H9 (cell line): ENCODE measurements at places on chromosomes 3 and 15. TPM values are rescaled to one million over a fixed set of nuclear protein-coding genes. Genes with fewer than 3 reads are reported as not detected.

GRCh38 chr3:85270488-85270887 lies 311.7 kb downstream of the CADM2 start:
- H3K36me3 ChIP-seq: no peaks in the 10 kb centered on the region
- no peak overlapping the region for H3K27ac ChIP-seq
- H3K4me3 ChIP-seq: no peak overlapping the region
- H3K27me3 ChIP-seq: no peaks in the 10 kb centered on the region
- no peaks in the 10 kb centered on the region for H3K4me1 ChIP-seq

GRCh38 chr3:25107918-25108617 lies 320.0 kb upstream of the RARB start:
- H3K4me1 ChIP-seq: no peaks in the 10 kb centered on the region; the same call in 1 of the 2 replicates
- H3K27ac ChIP-seq: no peak overlapping the region
- no peak for DNase-seq
- H3K4me3 ChIP-seq: no peak overlapping the region
- no peaks in the 10 kb centered on the region for H3K36me3 ChIP-seq

The OR5H14 gene
- not detected in 2 replicates for total RNA-seq

The FHIT gene
- total RNA-seq: 3.0 and 4.0 TPM in 2 replicates

The SLC12A1 gene
- total RNA-seq: 0.04 and 0.07 TPM in 2 replicates

DNA sequence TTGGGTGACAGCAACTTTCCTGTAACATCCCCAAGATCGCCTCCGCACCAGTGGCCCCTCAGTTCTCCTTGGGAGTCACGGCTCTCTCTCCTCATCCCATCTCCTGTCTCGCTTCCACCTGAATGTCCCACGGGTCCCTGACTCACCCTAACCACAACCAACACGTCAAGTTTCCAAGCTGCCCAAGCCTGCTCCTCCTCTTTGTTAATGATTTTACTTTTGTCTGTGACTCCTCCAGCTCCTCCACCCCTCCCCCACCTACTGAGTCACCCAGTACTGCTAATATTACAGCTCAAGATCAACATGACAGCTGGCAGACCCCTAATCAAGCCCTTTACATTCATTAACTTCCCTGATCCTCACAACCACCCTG lies 39.3 kb downstream of the BDH1 start:
- H3K27me3 ChIP-seq: no peaks in the 10 kb centered on the region
- no peak overlapping the region for H3K27ac ChIP-seq
- no peak overlapping the region for H3K4me3 ChIP-seq
- DNase-seq: no peak
- H3K4me1 ChIP-seq: no peaks in the 10 kb centered on the region; the same call in 1 of the 2 replicates

- no peak for DNase-seq
- no peak overlapping the region for H3K4me3 ChIP-seq
- H3K4me1 ChIP-seq: no peaks in the 10 kb centered on the region
- peaks cover 29% of the 10 kb centered on the region for H3K36me3 ChIP-seq
- no peaks in the 10 kb centered on the region for H3K27me3 ChIP-seq
Measured at GRCh38 chr3:164468055-164468454, 610.2 kb downstream of the SI start.

- H3K4me3 ChIP-seq: no peak within 1 kb of the TSS
- peaks cover 13% of the 10 kb centered on the region for H3K36me3 ChIP-seq
- no peak within 1 kb of the TSS for H3K27ac ChIP-seq
- peak; percentile 28 for DNase-seq
Measured at GRCh38 chr3:52225452-52226228, at the start of gene TLR9. TSS of gene TLR9 (minus strand) at chr3:52225645. CDS start at chr3:52225529, 116 bp downstream.

- H3K27me3 ChIP-seq: no peaks in the 10 kb centered on the region
- H3K36me3 ChIP-seq: peaks cover 8% of the 10 kb centered on the region
- H3K27ac ChIP-seq: no peak overlapping the region
- DNase-seq: no peak
- H3K4me3 ChIP-seq: no peak overlapping the region
Measured at GRCh38 chr15:23503980-23504379, 56.9 kb upstream of the GOLGA6L2 start.

DNA sequence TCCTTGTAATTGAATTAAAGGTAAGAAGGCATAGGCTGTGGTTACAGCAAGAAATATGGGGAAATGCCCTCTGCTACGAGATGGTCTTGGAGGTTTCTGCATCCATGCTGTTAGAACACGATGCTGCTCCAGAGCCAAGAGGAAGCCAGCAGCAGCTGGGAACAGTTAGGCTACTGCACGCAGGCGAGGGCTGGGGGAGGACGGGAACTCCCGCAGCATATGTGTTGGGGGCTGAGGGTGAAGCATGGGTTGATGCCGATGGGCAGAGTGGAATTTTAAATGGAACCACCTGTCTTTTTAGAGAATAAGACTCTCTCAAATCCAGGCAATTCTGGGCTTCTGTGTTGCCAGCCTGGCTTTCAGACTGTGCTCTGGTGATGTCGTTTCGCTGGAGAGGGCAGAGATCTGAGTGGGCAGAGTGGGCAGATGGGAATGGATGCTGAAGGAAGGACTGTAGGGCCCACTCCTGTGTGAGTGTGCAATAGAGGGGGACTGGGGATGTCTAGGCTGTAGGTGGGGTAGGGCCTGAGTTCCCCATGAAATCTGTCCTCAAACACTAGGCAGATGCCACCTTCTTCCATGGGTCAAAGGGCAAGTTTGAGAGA lies 417.0 kb upstream of the TPM1 start:
- H3K36me3 ChIP-seq: no peaks in the 10 kb centered on the region
- H3K27ac ChIP-seq: no peak overlapping the region
- no peaks in the 10 kb centered on the region for H3K4me1 ChIP-seq
- DNase-seq: no peak
- H3K4me3 ChIP-seq: no peak overlapping the region

- no peak for DNase-seq
- no peaks in the 10 kb centered on the region for H3K27me3 ChIP-seq
- no peak overlapping the region for H3K27ac ChIP-seq
- no peaks in the 10 kb centered on the region for H3K4me1 ChIP-seq
- no peak overlapping the region for H3K4me3 ChIP-seq
- no peaks in the 10 kb centered on the region for H3K36me3 ChIP-seq
Measured at GRCh38 chr3:169026543-169027182, 636.8 kb downstream of the MECOM start.

DNA sequence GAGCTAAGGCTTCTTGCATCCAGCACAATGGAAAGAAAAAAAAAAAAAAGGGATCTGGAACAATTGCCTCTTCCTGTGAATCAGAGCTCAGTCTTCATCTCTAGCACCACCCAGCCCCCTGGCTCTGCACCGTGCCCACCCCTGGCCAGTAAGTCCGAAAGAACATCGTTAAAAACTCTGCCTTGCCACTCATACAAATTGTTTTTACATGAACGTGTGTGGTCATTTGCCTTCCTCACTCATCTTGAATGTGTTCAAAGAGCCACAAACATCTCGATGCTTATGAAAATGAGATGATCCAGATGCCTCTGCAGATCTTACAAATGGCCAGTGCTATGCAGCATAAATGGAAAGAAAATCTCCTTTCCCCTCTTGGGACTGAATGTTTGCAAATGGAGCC lies 400.0 kb upstream of the PPP2R3A start:
- H3K27me3 ChIP-seq: no peaks in the 10 kb centered on the region
- no peaks in the 10 kb centered on the region; the same call in 1 of the 2 replicates for H3K4me1 ChIP-seq
- no peak overlapping the region for H3K27ac ChIP-seq
- no peak overlapping the region for H3K4me3 ChIP-seq

DNA sequence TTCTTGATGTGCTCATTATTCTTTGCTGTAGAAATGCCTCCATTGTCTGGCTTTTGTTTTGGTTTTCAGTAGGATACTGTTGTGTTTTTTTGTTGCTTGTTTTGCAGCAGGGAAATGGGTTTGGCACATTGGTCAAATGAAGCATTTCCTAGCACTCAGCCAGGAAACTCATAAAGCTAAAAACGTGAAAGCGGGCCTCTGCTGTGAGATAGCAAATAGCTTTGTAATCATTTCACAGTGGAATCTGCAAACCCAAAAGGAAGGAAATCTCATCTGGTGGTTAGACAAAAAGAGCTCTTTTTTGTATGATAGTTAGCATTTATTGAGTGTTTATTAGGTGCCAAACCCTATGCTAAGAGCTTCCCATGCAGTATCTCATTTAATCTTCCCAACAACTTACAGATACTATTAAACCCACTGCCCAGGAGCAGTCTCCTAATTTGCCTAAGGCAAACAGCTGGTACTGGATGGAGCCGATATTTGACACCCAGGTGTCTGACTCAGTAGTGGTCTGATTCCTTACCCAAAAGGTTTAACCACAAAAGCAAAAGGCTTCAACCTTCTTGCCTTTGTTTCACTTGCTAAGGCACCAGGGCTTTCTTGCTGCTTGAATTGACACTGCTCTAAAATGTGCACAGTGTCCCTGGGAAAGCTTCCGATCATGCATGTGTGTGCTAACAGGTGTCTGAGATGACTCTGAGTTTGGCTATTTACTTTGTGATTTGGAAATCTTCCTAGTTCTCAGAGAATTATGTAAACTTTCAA lies 527.9 kb upstream of the MDFIC2 start:
- peak; percentile 39 for DNase-seq
- peaks cover 4% of the 10 kb centered on the region; the same call in 1 of the 3 replicates for H3K36me3 ChIP-seq
- H3K27me3 ChIP-seq: no peaks in the 10 kb centered on the region
- H3K4me3 ChIP-seq: no peak overlapping the region

The ADAMTS9 gene
- 0.18 and 0.46 TPM in 2 replicates for total RNA-seq

The PRTG gene
- total RNA-seq: 4.4 and 5.7 TPM in 2 replicates

GRCh38 chr15:88035381-88035780 lies 221.2 kb downstream of the NTRK3 start:
- H3K4me3 ChIP-seq: no peak overlapping the region; the same call in 2 of the 3 replicates
- H3K36me3 ChIP-seq: no peaks in the 10 kb centered on the region
- H3K4me1 ChIP-seq: peaks cover 11% of the 10 kb centered on the region; the same call in 1 of the 2 replicates
- no peak for DNase-seq

The LTF gene
- total RNA-seq: not detected in 2 replicates

DNA sequence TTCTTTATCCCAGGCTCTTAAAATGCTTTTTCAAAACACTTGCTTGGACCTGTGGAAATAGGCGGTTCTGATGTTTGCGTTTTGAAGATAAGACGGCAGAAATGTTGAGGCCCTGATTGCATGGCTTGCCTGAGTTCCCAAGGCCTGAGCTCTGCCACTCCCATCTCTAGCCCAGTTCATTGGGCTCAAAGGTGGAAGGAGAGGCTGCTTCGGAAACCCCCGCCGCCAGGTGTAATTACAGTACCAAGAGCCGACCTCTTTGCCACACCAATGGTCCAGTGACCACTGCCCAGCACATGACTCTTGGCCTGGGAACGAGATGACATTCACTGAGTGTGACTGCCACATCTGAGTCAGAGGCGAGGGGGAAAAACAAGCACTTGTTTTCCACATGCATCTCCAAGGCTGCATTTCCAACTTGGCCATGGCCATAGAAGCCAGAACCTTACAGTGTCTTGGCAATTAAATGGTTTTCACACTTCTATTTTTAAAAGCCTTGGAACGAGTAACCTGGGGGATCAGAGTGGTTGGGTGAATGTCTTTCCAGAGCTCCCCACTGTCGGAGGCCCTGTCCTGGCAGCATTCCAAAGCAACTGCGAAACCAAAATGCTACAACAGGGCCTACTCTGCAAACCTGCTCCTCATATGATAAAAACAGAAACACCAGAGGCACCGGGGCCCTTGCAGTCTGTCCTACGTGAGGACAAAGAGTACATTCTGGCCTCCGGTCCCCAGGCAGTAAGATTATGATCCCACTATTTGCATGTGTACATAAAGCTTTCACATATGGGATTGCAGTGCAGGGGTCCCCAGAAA lies 63.8 kb upstream of the CGNL1 start:
- H3K4me1 ChIP-seq: no peaks in the 10 kb centered on the region
- no peaks in the 10 kb centered on the region for H3K27me3 ChIP-seq
- H3K4me3 ChIP-seq: no peak overlapping the region
- H3K36me3 ChIP-seq: no peaks in the 10 kb centered on the region; the same call in 2 of the 3 replicates

DNA sequence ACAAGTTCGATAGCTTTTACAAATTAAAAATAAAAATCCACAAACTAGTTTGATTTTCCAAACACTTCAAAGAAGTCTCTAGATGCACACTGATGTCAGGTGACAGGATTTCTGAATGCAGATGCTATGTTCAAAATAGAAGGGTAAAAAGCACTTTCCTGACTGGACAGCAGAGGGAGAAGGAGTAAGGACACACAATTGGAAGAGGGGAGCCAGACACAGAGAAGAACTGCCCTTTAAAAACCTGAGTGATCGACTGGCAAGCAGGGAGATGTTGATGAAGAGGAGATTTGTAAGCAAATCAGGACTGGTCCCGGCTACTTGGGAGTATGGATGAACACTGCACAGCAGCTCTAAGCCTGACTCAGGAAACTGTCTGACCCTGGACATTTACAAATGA lies 612.8 kb downstream of the MAGI1 start:
- no peak overlapping the region for H3K4me3 ChIP-seq
- H3K36me3 ChIP-seq: peaks cover 13% of the 10 kb centered on the region; the same call in 2 of the 3 replicates
- no peaks in the 10 kb centered on the region for H3K4me1 ChIP-seq
- DNase-seq: no peak
- H3K27ac ChIP-seq: no peak overlapping the region
- no peaks in the 10 kb centered on the region for H3K27me3 ChIP-seq

The CCDC13 gene
- not detected in 2 replicates for total RNA-seq

The LARP6 gene
- total RNA-seq: 15.1 and 18.9 TPM in 2 replicates

DNA sequence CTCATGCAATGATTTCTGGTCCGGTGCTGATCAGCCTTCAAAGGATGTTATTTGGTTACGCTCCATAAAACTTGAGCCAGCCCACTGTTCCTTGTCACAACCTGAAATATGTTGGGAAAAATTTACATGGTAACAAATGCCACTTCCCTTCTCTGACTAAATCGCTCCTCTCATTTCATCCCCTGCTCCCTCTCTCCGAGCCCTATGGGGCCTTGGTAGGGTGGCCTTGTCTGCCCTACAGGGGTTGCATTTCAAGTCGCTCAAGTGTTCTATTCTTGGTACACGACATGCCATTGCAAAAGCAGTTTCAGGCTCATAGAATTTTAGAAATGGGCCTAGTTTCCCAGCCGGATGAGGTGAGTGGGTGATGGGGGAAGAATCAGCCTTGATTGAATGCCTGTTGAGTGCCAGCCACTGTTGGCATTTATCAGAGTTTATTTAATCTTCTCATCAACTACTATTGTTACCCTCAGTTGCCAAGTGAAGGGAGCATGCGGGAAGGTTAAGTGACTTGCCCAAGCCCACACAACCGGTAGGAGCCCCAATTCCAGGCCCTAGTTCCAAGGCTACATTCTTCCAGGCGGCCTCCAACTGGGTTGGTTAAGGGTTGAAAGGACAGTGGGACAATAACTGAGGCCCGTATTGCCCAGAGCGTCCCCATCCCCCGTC lies 961 bp upstream of the ABHD2 start:
- peaks cover 11% of the 10 kb centered on the region for H3K4me1 ChIP-seq
- H3K27me3 ChIP-seq: no peaks in the 10 kb centered on the region
- H3K36me3 ChIP-seq: no peaks in the 10 kb centered on the region
- 0 out of 2 replicates have a peak overlapping the region, but pooled peaks have one; percentile 9 for H3K4me3 ChIP-seq
- peak overlapping the region; percentile 7 for H3K27ac ChIP-seq

DNA sequence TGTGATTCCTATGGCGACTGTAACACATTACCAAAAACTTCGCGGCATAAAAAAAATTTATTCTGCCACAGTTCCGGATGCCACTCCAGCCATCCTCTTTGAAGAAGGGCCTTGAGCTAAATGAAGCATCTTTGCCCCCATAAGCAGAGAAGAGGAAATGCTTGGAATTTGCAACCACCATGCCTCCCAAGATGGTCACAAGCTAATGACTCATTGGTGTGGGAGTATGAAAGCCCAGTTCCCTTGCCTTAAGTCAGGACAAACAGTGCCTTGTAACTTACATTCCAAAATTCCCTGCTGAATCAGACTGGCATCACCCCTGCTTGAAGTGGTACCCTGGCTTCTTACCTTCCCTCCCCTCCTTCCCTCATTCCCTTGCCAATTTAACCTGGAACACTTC lies 1077.4 kb downstream of the EPHA3 start:
- H3K36me3 ChIP-seq: no peaks in the 10 kb centered on the region
- no peaks in the 10 kb centered on the region for H3K4me1 ChIP-seq
- H3K27me3 ChIP-seq: no peaks in the 10 kb centered on the region
- DNase-seq: no peak

The GOLGA8S gene
- 0.07 TPM in 2 replicates for total RNA-seq

GRCh38 chr3:194267744-194268653 lies 83.1 kb downstream of the CPN2 start:
- peak; percentile 20 for DNase-seq
- no peaks in the 10 kb centered on the region for H3K4me1 ChIP-seq
- no peaks in the 10 kb centered on the region for H3K27me3 ChIP-seq
- H3K36me3 ChIP-seq: no peaks in the 10 kb centered on the region
